ENCODE measurements at places on chromosomes 11 and 22.

DNA sequence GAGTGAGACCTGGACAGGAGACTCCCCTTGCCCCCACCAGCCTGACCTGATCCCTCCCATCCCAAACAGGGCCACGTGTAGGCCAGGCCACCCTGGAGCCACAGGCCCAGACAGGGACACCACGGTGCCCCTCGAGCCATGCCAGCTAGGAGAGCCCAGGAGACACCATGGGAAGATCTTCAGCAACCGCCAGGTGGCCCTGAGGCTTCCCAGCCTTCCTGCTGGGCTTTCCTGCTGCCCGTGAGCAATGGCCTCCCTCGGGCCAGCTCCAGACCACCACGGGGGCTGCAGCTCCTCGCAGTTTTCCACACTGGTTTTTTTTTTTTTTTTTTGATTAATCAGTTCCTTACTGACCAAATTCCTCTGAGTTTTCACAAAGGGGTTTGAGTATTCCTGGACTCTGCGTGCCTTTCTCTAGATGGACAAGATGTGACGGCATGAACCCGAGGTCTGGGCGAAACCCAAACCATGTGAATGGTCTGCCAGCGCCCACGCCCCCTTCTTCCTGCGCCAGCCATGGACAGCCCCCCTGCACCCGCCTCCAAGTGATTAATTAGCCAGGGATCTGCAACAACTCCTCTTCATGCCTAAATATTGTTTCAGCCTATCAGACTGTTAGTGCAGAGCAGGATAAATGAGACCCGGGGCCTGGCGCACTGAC is 40.9 kb downstream of the TBX1 start:
- no peak for DNase-seq

DNA sequence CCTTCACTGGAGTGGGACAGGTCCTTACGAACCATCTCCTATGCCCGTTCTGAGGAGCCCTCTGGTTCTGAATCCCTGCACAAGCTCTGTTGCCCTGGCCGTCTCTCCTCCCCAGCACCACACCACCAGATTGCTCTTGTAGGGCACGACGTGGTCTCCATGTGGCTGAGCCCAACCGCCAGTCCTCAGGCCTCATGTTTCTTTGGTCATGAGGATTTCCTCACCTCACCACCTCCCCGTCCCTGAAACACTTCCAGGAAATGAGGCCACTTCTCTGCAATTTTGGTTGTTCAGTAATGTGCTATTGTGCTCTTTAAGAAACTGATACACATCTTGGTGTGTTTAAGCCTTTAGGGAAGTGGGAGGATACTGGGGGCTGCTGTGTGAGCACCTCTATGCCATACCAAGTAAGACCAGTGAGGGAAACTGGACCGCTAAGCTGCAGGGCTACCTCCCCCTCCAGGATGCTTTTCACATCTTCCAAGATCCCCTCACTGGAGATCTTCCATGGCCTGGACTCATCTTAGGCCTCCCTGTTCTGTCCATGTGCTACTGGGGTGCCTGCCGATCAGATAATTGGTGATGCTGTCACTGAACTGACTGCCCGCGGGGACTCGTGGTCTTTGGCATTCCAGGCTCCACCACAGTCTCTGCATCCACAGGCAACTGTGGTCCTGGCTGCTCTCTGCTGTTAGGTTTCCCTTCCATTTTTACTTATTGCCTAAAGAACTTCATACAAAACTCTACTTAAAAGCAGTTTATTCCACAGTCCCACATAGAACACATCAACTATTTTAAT is 21.9 kb downstream of the DRICH1 start:
- DNase-seq = no peak

DNA sequence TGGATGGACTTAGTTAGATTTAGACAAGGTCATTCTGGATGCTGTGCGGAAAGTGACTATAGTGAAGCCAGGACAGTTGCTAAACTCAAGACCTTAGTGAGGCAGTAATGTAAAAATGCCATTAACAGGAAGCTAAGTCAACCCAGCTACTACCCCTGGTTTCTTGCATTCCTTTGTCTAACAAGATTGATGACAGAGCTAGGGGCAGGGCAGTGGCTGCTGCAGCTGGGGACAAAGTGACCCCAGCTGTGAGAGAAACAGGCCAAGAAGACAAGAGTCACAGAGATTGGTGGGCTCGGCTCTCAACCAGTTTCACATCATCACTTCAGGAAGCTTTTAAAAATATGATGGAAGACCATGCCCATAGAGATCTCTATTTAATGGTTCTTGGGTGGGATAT is 110.4 kb upstream of the POU2AF2 start:
- no peak for DNase-seq

- DNase-seq = no peak
Observed at GRCh38 chr22:39253435-39254070, 8.8 kb upstream of the PDGFB start.

GRCh38 chr11:10878408-10879214 is 20.8 kb upstream of the ZBED5 start:
- peak; percentile 23 for DNase-seq

DNA sequence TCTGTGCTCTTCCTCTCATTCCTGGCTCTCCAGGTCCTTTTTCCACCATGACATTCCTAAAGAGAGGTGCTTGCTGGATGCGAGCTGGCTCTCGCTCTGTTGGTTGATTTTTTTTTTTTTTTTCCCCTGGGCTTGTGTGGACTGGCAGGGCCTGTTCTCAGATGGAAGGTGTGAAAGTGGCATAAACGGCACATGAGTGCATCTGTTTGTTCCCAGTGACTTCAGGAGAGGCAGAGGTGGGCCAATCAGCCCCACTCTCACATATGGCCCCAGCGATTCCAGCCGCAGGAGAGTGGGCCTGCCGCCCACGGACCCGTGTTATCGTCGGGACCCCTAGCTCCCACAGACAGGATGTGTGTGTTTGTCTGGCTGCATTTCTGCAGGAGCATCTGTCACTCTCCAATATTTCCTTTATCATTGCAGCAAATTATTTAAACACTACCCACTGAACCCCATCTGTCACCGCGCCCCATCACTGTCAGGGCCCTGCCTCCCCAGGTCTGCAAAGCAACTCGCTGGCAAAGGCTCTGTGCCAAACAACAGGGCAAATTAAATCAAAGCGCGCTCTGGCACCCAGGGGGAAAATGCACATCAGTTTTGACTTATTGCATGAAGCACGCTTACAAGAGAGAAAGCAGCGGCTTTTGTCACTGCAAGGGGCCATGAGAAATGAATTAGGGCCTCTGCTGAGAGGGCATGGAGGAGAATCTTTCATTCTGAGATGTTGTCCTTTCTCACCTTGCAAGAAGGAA is 886.3 kb downstream of the NTM start:
- DNase-seq = no peak

DNA sequence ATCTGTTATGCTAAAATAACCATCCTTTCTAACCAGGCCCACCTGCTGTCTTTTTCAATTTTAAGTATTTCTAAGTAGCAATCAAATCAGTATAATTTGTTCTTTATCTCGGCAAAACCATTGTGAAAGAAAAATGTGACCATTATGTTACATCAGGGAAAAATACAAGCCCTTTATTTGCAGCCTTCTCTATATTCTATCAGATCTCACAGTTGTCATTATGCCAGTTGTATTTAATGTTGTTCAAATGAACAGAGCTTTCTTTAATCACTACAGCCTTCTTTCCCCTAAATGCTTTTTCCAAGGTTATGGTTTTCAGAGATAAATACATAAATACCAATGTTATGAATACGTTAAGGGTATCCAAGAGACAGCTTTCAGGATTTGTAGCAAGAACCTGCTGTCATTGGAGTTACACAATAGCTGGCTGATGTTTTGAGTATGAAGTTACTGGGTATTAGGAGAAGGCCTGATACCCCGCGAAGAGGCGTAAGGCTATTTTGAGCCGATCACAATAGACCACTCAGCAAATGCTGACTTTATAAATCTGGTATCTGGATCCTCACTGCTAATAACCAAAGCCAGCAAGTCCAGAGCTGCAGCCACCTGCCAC is 406.3 kb downstream of the CADM1 start:
- DNase-seq = no peak

DNA sequence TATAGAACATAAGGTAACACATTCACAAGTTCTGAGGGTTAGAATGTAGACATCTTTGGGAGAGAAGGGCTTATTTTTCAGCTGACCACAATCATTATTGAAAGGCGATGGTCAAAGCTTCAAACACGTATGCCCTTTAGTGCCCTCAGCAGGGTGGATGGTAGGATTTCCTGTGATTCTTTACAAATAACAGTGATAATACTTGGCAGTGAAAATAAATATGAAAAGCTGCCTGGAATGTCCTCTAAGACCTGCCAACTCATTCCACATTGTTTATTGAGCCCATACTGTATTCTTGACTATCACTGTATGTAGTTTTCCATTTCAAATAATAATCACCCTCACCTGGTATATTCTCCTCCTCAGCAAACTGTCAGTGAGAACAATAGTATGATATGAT is 13.7 kb upstream of the MPEG1 start:
- DNase-seq = no peak

DNA sequence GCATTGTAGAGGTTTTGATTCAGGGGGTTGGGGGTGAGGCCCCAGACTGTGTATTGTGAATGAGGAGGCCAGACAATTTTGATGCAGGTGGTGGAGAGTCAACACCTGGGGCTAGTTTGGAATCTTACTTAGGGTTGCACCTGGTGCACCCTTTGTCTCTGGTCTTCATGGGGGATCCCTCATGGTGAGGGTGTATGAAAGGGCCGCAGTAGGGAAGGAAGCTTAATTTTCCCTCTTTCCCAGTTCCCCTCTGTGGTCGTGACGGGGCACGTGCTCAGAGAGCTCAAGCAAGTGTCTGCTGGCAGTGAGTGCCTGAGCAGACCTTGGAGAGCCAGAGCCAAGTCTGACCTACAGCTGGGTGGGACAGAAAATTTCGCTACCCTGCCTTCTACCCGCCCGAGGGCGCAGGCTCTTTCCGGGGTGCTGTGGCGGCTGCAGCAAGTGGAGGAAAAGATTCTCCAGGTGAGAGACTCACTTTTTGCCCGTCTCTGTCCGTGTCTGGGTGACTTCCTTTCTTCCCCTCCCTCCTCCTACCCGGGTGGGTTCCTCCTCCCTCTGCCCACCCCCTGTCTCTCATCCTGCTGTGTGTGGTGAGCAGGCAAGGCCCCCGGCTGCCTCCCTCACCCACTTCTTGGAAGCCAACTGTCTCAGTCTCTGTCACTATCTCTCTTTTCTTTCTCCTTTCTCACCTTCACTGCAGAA is 131.7 kb downstream of the MICAL2 start:
- no peak for DNase-seq

DNA sequence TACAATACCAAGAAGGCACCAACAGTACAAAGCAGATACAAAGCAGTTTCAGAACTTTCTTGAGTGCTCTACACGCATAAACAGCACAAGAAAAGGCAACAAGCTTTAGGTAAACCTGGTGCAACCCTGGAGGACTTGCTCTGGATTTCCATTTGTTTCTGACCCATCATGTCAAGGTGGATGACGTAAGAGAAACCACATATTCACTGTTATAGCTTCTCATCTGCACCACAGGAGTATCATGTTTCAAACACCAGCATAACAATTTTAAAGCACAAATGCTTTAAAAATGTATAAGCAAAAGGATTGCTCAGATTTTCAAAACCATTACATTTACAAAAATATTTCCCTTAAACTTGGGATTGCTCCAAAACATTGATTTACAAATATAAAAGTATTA is 25.0 kb upstream of the YPEL1 start:
- no peak for DNase-seq

- no peak for DNase-seq
Observed at GRCh38 chr11:81979448-81979847, 754.2 kb downstream of the FAM181B start.

- DNase-seq = no peak
Observed at GRCh38 chr22:35065796-35066218, at the start of gene ISX. Gene ISX, plus strand, starts transcription at chr22:35066158. Its CDS starts 930 bp downstream, at chr22:35067088.

DNA sequence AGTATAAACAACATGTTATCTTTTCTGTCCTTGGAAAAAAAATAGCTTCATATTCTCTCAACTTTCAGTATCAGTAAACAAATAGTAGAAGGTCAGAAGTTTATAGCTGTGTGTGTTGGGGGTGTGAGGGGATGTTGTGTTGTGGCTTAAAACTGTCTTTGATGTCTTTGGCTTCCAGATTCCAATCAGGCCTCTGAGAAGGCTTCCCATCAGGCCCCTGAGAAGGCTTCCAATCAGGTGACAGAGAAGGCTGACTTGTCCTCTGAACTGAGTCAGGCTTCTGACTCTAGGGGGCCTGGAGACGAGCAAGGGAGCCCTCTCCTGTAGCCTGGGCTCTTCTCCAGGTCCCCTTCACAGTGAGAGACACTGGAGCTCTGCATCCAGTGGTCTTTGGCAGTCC is 9.3 kb downstream of the MTFP1 start:
- DNase-seq = no peak

GRCh38 chr11:119121008-119121810 is at the start of gene HINFP:
Gene HINFP, plus strand, starts transcription at chr11:119121580. Its CDS starts 5,365 bp downstream, at chr11:119126945.
- peak; percentile 98 for DNase-seq

DNA sequence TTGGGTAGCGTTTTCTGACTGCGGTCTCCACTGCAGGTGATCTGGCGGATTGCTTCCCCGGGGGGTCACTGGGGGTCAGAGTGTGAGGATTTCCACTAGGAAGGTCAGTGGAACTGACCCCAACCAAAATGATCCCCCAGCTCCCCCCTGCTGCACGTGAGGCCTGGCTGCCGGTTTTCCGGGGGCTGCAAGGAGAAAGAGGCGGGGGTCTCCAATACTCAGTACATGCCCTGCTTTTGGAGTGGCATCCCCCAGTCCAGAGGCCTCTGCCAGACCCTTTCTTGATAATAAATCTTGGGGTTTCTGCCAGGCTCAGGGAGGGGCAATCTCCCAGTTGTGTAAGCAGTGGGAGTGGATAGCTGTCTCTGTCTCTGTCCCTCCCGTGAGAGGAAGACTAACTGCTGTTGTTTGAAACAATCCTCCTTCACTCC is 71.5 kb upstream of the RTL6 start:
- DNase-seq = no peak

GRCh38 chr11:75532200-75533048 is 6.7 kb upstream of the GDPD5 start:
- peak; percentile 61 for DNase-seq

DNA sequence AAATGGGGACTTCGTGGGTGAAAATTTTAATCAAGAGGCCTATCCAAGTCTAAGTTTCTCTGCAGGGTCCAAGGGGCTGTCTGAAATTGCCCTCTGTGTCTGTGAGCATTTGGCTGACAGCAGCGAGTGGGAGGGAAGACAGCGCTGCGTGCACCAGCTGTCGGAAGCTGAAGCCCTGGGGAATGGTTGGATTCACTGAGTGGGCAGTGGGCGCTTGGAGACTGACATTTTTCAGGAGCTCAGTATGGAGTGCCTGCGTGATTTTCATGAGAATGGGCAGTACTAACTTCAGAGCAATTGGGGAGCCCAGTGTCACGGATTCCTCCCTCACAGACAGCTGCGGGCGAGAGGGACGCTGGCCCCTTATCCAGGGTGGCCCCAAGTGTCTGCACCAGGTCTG is 388.8 kb upstream of the B3GAT1 start:
- no peak for DNase-seq

DNA sequence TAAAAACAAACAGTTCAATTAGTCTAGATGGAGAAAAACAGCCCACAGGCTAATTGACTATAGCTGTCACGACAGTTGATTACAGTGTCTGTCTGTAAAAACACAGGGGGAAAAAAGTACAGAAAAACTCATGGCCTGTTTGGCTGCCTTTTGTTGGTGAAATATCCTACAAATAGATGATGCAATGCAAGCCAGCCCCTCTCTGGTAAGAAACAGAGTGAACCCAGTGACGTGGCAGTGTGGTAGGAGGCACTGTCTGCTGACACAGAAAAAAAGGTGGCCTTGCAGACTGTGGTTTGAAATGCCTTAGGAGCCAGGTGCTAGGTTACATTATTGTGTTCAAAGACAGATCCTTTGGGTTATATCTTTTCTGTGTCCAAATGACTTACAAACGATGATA is 431.4 kb upstream of the CCDC90B start:
- DNase-seq = no peak
